AG10803 (cell line): ENCODE measurements at places on chromosomes 11 and 22.

DNA sequence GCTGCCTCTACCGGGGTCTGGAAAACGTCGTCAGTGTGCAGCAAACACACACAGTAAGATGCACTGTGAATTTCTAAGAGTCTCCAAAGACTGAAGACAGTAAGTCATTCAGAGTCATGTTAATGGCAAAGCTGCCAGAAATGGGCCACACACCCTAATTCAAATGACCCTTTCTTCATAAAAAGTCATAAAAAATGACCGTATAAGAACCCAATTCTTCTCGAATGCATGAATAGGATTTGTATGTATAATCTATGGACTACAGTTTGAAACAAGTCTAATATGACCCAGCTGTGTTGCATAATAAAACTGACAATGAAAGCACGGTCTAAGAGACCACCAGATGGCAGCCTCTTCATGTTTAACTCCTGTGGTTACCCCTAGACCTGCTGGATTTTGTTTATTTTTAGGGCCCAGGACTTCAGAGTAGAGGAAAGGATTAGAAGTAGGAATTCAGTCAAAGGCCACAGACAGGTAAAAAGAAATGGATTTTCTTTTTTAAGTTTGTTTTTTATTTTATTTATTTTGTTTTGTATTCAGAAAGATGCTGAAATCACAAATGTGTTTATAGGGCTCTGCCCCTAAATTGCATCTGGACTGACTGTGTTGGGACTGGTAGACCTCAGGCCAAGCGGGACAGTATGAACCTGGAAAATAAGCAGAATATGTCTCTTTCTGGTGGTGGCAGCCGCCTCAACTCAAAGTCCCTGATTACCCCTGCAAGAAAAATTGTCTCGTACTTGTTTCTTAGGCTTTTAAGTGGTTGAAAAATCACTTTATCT lies 32.1 kb upstream of the SLC5A12 start:
- DNase-seq: peak; percentile 81

DNA sequence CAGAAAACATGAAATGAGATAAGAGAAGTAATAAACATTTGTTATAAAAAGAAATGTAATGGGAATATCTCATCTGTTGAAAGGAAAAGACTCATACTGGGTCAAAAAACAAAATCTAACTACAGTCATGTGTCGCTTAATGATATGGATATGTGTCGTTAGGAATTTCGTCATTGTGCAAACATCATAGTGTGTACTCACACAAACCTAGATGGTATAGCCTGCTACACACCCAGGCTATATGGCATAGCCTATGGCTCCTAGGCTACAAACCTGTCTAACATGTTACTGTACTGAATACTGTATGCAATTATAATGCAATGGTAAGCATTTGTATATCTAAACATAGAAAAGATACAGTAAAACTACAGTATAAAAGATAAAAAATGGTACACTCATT lies 89.8 kb upstream of the ZC3H12C start:
- DNase-seq: no peak

- DNase-seq: no peak
Observed at GRCh38 chr11:64591257-64592233, 525 bp downstream of the SLC22A12 start.

- peak; percentile 62 for DNase-seq
Observed at GRCh38 chr11:5624489-5625279, at the start of gene TRIM34. Gene TRIM34 (plus strand): TSS chr11:5625001. CDS start chr11:5632332, 7,331 bp downstream.

- no peak for DNase-seq
Observed at GRCh38 chr22:29299136-29299900, 7.1 kb upstream of the GAS2L1 start.

- DNase-seq: no peak
Observed at GRCh38 chr11:23013509-23013908, 153.2 kb upstream of the CCDC179 start.

GRCh38 chr11:112499153-112499880 lies 238.7 kb upstream of the PLET1 start:
- DNase-seq: no peak

DNA sequence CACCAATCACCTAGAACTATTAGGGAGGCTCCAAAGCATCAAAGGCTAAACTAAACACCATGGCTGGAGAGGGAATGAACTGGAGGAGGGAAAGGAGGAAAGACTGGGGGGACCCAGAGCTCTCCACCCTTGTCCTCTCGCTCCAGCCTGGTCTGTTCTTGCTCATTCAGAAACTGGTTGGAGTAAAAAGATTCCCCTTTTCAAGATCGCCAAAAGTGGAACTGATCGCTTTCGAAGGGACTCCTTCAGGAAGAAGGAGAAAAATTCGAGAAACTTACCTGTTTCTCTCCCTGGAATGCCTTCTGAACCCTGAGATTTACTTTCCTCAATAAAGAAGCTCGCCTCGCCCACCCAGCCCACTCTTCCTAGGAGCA lies 46.9 kb downstream of the OR4D9 start:
- no peak for DNase-seq

- DNase-seq: no peak
Observed at GRCh38 chr11:117481885-117482284, 154.2 kb downstream of the CEP164 start.
